ENCODE measurements at places on chromosomes 5 and 9.

- no peak for DNase-seq
Observed at GRCh38 chr5:110475529-110475928, 250.9 kb downstream of the TMEM232 start.

GRCh38 chr5:107218457-107219193, 452.1 kb downstream of the EFNA5 start:
- DNase-seq: no peak

- DNase-seq: no peak
Observed at GRCh38 chr9:98922721-98923435, 20.8 kb upstream of the COL15A1 start.

DNA sequence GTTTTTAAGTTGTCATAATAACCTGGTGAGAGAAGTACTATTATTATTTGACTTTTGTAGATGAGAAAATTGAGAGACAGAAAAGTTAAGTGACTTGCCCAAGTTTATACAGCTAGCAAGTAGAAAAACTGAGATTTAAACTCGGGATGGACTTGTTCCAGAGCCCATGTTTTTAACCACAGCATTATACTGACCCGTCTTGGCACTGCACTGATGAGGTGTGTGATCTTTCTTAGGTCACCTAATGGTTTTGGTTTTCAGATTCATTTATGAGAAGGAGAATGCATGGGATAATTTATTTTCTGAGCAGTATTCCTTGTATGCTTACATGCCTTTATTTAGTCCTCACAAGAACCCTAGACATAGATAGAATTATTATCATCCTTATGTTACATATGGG, 201.8 kb upstream of the CDKN2B start:
- DNase-seq: no peak

- DNase-seq: no peak
Observed at GRCh38 chr9:38183994-38184568, 115.1 kb upstream of the SHB start.

GRCh38 chr5:97745817-97746216, 562.8 kb upstream of the RIOK2 start:
- no peak for DNase-seq

- DNase-seq: peak; percentile 60
Observed at GRCh38 chr5:140108093-140109017, 5.6 kb upstream of the PURA start.

DNA sequence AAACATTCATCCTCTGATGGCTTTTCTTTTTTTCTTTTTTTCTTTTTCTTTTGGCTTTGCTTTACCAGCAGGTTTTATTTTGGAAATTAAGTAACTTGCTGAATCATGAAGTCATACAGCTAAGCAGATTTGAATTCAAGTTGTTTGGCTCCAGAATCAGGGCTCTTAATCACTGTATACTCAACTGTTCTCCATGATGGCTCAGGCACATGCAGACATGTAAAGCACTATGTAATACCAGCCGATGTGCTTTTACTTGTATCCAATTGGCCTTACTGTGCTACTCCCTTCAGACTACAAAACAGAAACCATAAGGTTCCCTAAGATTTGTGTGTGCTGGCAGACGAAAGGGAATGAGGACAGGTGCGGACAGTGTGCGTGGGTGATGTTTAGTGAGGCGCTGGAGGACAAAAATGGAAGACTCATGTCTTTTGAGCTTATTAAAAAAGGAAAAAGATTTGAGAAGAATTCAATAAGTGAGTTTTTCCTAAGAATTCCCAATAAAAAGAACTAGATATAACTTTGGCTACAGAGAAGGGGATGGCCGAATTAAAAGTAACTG, 44.7 kb upstream of the OTP start:
- DNase-seq: no peak

- DNase-seq: no peak
Observed at GRCh38 chr5:42760426-42760825, 3.8 kb downstream of the CCDC152 start.

DNA sequence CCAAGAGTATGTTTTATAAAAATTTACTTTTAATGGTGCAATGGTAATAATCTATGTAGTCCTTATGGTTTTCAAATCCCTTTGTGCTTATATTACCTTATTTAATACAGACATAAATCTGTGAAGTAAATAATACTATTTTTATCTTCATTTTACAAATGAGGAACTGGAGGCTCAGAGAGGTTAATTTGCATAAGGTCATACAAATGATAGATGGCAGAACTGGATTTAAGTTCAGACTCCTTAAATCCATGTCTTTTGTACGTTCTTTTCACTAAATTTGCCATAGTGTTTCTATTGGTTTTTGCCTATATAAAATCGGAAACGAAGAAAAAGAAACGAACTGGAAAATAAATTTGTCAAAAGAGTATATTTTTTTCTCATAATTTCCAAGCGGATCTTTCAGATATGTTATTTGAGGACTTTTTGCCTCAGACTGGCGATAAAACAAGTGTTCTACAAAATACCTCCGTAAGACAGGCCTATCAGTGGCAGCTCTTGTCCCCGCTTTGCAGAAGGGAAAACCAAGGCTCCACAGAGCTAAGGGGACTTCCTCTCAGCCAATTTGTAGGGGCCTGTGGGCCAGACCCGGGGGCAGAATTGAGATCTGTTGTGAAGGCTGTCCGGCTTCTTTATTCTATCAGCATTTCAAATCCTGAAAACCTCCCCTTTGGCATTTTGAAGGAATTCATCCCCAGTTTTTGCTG, 1.1 kb upstream of the TNFAIP8 start:
- DNase-seq: no peak

GRCh38 chr9:18365651-18366050, 108.3 kb upstream of the ADAMTSL1 start:
- DNase-seq: no peak

- DNase-seq: no peak
Observed at GRCh38 chr9:9615086-9615485, 997.7 kb downstream of the PTPRD start.

DNA sequence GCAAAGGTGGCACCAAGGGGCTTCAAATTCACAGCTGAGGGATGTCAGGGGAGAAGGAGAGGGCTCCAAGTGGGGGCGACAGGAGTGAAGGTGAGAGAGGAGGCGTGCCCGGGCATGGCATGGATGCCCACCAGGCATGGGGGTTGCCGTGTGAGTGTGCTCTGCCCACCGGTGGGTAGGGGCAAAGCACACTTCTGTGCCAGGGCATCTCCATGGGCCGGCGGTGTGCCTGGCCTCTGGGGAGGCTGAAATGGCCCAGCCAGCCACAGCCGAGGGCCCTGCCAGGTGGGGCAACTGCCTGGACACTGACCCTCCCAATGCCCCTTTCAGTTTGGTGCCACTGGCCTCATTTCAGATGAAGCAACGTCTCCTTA, 14.0 kb upstream of the RNU6ATAC start:
- no peak for DNase-seq

DNA sequence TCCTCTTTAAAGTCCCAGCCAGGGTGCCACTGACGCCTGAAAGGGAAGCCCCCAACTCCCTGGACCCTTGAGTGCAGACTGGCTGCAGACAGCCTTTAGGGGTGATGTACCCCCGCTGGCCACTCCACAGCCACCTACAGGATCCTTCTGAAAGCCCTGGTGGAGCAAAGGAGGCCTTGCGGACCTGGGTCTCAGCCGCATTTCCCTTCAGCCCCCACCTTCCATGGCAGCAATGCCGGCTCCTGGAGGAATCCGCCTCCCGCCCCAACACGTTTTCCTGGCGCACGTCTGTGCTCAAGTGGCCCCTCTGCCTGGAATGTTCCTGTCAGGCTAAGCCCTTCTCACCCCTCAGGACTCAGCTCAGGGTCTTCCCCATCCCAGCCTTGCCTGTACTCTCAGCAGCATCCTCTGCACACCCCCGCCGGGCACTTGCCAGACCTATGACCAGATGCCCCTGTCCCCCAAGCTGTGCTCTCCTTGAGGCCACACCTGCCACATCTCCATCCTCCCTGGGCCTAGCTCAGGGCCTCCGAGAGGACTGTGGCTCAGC, 134.1 kb upstream of the RAPGEF1 start:
- no peak for DNase-seq

GRCh38 chr9:92098638-92099037, 16.6 kb downstream of the SPTLC1 start:
- DNase-seq: no peak

DNA sequence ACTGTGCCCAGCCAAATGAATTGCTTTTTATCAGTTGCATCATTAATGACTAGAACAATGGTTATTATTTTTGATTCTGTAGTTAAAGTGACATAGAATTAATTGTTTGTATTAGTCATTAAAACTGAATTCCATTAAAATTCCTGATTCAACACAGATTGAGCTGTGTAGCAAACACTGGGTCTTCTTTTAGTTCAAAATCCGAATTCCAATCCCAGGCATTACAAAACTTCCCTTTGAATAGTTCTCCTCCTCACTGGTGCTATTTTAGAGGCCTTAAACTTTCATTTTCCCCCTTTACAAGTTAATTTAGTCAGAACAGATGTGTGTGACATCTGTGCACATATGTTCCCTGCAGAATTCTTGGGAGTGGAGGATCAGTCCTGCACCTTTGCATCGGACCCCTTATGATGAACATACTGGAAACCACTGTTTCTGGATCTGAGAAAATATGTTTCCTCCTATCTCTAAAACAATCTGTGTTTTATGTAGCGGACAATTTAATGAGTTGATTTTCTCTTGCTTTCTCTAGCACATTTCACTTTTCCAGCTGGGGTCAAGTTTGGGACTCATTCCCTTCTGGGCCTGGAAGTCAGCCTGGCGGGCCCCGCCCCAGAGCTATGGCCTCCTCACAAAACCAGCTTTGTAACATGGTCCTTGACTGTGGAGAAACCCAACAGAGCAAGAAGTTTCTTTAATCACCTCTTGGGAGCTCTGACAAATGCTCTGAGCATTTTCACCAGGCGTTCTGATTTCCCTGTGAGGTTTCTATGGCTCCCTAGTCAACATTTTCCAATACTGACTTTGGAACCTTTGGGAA, 87.9 kb upstream of the MAMDC2 start:
- DNase-seq: no peak

DNA sequence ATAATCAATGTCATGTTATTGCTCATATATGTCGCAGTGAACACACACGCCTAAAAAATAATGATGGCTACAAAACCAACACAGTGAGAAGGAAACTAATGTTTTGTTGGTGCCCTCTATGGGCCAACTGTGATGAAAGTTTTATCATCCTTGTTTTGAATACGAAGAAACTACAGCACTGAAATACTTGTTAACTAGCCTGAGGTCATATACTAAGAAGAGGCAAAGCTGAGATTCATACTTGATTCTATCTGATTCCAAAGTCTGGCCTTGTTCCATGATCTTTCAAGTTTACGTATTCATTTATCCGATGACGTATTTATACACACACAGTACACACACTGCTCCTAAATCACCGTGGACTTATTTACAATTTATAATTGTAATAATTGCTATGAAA, 16.1 kb upstream of the DRD1 start:
- peak; percentile 36 for DNase-seq

DNA sequence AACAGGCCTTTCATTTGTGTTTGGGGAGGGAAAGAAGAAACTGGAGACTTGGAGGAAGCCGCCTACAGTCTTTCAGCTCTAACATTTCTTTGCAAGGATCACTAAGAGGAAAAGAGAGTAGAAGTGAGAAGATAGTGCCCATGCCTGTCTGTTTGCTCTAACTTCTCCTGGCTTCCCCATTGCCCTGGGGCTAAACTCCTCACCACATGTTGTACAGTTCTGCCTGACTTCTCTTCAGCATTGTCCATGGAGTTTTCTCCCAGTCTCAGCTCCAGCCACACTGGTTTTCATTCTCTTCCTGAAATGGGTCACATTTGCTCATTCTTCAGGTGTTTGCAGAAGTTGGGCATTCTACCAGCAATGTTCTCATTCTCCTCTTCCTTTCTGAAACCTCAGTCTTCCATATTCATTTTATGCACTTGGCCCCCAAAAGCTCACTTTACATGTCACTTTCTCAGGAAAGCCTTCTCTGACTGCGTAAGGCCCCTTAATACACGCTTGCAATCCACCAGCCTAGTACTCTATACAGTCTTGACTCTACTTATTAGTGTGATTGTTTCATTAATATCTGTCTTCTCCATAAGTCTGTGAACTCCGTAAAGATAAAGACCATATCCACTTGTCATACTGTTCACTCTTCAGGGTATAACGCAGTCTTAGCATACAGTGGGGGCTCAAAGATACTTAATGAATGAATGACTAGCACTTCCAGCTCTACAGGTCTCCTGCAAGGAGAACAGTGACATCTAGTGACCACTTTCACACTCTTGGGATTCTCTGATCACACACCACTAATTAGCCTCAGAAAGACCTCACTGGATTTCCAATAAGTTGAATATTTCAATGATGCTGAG, 40.2 kb upstream of the TRIM32 start:
- peak; percentile 20 for DNase-seq

GRCh38 chr5:7742241-7742656, 108.7 kb downstream of the CFAP90 start:
- no peak for DNase-seq

GRCh38 chr9:33619666-33620404, 95.8 kb downstream of the ANKRD18B start:
- DNase-seq: peak; percentile 22

DNA sequence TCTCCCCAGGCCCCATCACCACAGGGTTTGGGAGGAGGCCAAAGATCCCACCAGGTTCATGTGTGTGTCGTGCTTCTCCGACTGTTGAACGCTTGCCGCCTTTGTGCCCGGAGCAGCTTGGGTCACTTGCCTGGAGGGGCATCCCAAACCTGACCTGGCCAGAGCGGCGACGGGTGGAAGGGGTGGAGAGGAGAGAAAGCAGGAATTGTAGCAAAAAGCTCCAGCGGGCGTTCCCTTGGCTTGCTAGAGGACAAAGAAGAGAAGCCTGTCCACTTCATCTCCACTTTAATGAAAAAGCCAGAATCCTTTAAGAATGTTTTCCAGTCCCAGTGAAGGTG, 2.9 kb upstream of the TRIM41 start:
- no peak for DNase-seq

- peak; percentile 15 for DNase-seq
Observed at GRCh38 chr9:100670719-100671118, 92.8 kb downstream of the CAVIN4 start.

DNA sequence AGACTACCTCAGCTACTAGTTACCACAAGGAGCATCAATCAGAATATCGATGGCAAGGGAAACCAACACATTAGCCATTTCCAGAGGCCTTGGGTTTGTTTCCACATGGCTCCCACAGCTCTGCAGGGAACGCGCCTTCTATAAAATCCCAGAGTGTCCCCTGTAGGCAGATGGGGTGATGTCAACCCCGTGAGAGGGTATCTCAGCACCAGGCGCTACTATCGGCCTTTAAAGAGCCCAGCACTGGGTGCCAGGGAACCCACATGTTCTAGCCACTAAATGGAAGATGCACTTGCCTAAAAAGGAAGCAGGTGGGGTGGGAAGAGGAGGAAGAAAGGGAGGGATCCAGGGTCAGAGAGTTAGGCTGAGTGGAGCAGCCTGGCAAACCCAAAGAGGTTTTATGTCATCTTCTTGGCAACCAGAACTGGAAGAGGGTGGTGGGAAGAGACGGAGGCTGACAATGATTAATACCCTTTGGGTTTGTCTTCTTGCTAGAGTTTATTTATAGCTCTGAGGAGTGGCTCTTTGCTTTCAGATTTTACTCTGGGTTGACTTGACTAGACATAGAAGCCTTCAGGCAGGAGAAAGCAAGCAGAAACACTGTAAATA, 19.9 kb downstream of the MACROH2A1 start:
- DNase-seq: no peak

GRCh38 chr5:14917719-14918118, 46.1 kb upstream of the ANKH start:
- no peak for DNase-seq

Data from NCI-H1105 (cell line).